Uterus (tissue), 4 donors: ENCODE measurements at places on chromosomes 11 and 22. TPM values are rescaled to one million over a fixed set of nuclear protein-coding genes. Genes with fewer than 3 reads are reported as not detected.

- H3K4me3 ChIP-seq, result no peak overlapping the region
- H3K36me3 ChIP-seq, result no peaks in the 10 kb centered on the region
- no peak overlapping the region for H3K27ac ChIP-seq
Measured at GRCh38 chr11:29634744-29635143, 382.1 kb downstream of the KCNA4 start.

DNA sequence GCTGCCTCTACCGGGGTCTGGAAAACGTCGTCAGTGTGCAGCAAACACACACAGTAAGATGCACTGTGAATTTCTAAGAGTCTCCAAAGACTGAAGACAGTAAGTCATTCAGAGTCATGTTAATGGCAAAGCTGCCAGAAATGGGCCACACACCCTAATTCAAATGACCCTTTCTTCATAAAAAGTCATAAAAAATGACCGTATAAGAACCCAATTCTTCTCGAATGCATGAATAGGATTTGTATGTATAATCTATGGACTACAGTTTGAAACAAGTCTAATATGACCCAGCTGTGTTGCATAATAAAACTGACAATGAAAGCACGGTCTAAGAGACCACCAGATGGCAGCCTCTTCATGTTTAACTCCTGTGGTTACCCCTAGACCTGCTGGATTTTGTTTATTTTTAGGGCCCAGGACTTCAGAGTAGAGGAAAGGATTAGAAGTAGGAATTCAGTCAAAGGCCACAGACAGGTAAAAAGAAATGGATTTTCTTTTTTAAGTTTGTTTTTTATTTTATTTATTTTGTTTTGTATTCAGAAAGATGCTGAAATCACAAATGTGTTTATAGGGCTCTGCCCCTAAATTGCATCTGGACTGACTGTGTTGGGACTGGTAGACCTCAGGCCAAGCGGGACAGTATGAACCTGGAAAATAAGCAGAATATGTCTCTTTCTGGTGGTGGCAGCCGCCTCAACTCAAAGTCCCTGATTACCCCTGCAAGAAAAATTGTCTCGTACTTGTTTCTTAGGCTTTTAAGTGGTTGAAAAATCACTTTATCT, 32.1 kb upstream of the SLC5A12 start:
- peak; percentile 65 for DNase-seq
- no peak overlapping the region for H3K4me3 ChIP-seq
- no peaks in the 10 kb centered on the region for H3K27me3 ChIP-seq
- H3K36me3 ChIP-seq, result no peaks in the 10 kb centered on the region

DNA sequence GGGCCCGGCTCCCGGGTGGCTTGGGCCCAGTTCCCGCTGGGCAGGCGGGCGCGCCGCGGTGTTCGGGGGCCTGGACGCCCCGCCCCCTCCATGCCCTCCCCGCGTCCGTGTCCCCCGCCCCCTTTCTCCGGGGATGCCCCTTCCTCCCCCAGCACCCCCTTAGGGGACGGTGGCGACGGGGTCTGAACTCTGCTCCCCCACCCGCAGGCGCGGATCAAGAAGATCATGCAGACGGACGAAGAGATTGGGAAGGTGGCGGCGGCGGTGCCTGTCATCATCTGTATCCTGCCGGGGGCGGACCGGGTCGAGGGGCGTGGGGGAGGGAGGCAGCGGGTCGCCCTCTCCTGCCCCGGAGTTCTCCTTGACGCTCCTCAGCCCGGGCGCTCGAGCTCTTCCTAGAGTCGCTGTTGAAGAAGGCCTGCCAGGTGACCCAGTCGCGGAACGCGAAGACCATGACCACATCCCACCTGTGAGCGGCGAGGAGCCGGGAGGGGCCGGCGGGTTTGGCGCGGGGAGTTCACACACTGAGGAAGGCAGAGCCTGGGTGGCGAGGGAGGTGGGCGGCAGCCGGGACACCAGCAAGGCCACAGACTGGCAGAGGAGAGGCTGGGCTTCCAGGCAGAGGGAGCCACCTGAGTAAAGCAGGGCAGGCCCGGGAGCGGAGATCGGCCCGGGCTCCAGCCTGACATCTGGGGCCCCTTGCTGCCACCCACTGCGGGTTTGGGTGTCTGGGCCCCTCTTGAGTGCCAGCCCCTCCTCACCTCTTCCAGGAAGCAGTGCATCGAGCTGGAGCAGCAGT, 546 bp downstream of the DRAP1 start:
- peak overlapping the region; percentile 97 for H3K4me3 ChIP-seq
- H3K36me3 ChIP-seq, result no peaks in the 10 kb centered on the region
- H3K27ac ChIP-seq, result peak overlapping the region; percentile 94
- no peaks in the 10 kb centered on the region for H3K27me3 ChIP-seq

DNA sequence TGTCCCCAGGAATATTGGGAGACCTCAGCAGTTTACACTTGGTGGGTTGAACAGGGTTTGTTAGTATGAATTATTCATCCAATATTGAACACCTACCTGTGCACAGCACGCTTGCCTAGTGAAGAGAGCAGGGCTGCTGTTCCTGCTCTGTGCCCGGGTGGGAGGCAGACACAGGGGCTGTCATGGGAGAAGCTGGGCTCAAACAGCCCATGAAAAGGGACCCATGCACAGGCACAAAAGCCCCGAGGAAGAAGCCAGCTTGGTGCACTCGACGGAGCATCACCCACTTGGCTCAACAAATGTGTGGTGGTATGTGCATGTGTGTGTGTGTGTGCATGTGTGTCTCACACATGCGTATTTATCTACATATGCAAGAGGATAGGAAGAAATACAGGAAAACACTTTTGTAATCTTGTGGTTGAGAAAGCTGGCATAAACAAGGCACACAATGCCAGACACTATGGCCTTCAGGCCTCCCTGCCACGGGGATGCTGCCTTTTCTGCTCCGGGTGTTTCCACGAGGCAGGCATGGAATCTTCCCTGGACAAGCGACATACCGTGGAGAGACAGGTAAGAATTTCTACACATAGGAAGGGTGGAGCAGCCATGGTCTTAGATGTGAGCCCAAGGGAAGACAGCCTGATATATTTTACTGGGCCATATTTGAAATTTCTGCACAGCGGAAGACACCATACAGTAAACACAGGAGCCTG, 5.0 kb upstream of the APOBEC3A start:
- H3K27me3 ChIP-seq, result no peaks in the 10 kb centered on the region
- no peaks in the 10 kb centered on the region for H3K36me3 ChIP-seq
- H3K4me3 ChIP-seq, result no peak overlapping the region
- H3K4me1 ChIP-seq, result no peaks in the 10 kb centered on the region
- H3K27ac ChIP-seq, result no peak overlapping the region

The DLG2 gene
- total RNA-seq, result 30.2 TPM
